ENCODE measurements at places on chromosomes 2 and 18. TPM values are rescaled to one million over a fixed set of nuclear protein-coding genes. Genes with fewer than 3 reads are reported as not detected.

- no peak for DNase-seq
Measured at GRCh38 chr18:24585996-24586566, 125.6 kb downstream of the HRH4 start.

GRCh38 chr18:48902856-48903601 is 47.7 kb downstream of the SMAD7 start:
- DNase-seq = no peak

The C2orf78 gene
- total RNA-seq = not detected

GRCh38 chr2:54350426-54350825 is 94.4 kb upstream of the TSPYL6 start:
- no peak for DNase-seq

- peak; percentile 80 for DNase-seq
Measured at GRCh38 chr2:164910101-164910899, 45.0 kb downstream of the SLC38A11 start.

- DNase-seq = no peak
Measured at GRCh38 chr2:119441376-119442225, 9.9 kb downstream of the TMEM37 start.

The RNU2-63P gene
- total RNA-seq = 6.8 TPM

- no peak for DNase-seq
Measured at GRCh38 chr2:39370101-39370500, 67.0 kb downstream of the MAP4K3 start.

GRCh38 chr2:181916726-181917718 is 25.5 kb downstream of the ITPRID2 start:
- DNase-seq = peak; percentile 31

- DNase-seq = no peak
Measured at GRCh38 chr2:60549238-60549927, 4.1 kb downstream of the BCL11A start.

- DNase-seq = no peak
Measured at GRCh38 chr2:130850788-130851623, 14.3 kb downstream of the ARHGEF4 start.

DNA sequence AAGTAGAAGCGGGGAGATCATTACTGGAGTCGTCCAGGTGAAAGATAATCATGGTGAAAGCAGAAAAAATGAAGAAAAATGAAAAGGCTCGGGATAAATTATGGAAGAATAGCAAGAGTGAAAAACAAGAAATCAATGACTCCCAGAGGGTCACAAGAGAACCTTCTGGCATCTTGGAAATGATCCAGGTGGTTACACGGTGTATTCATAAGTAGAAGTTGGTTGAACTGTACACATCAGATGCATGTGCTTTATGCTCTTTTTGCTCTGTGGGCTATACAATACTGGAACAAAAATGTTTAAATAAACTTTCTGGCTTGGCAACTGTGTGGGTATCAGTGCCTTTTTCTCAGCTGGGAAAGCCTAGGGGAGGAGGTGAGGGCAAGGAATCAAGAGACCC is 348.9 kb downstream of the RND3 start:
- DNase-seq = no peak

The ANKRD53 gene
- 0.24 TPM for total RNA-seq

GRCh38 chr2:145484448-145485097 is 964.7 kb upstream of the ZEB2 start:
- DNase-seq = peak; percentile 66

The C2orf80 gene
- total RNA-seq = not detected

GRCh38 chr2:124778076-124778475 is 753.0 kb downstream of the CNTNAP5 start:
- DNase-seq = peak; percentile 3

DNA sequence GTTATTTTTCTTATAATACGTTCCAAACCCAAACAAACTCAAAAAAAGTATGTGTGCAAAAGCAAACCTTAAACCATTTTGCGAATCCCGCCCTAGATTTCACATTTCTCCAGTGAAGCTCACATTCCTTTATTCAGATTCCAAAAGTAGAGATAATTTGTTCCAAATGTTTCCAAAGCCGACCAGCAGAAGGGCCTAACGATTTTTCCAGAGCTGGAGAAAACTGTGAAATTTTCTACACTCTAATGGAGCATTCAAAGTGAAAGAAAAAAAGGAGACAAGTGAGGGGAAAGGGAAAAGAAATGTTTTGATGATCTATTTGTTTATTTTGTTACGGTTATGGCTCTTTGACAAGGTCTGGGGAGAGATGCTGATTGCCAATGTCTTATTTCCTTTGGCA is 286.5 kb upstream of the SLC14A2 start:
- DNase-seq = no peak

The TLX2 gene
- not detected for total RNA-seq

The HOXD13 gene
- total RNA-seq = not detected

- no peak for DNase-seq
Measured at GRCh38 chr18:34492652-34493051, 217.4 kb upstream of the DTNA start.

The NTSR2 gene
- not detected for total RNA-seq

GRCh38 chr2:939936-940601 is 10.6 kb upstream of the SNTG2 start:
- no peak for DNase-seq

The LONRF2 gene
- total RNA-seq = not detected

GRCh38 chr2:69330781-69331180 is 56.2 kb downstream of the GFPT1 start:
- no peak for DNase-seq

GRCh38 chr2:30934066-30934465 is 126.8 kb upstream of the CAPN13 start:
- no peak for DNase-seq

The GAREM1 gene
- total RNA-seq = 2.3 TPM

The PTH2R gene
- not detected for total RNA-seq

DNA sequence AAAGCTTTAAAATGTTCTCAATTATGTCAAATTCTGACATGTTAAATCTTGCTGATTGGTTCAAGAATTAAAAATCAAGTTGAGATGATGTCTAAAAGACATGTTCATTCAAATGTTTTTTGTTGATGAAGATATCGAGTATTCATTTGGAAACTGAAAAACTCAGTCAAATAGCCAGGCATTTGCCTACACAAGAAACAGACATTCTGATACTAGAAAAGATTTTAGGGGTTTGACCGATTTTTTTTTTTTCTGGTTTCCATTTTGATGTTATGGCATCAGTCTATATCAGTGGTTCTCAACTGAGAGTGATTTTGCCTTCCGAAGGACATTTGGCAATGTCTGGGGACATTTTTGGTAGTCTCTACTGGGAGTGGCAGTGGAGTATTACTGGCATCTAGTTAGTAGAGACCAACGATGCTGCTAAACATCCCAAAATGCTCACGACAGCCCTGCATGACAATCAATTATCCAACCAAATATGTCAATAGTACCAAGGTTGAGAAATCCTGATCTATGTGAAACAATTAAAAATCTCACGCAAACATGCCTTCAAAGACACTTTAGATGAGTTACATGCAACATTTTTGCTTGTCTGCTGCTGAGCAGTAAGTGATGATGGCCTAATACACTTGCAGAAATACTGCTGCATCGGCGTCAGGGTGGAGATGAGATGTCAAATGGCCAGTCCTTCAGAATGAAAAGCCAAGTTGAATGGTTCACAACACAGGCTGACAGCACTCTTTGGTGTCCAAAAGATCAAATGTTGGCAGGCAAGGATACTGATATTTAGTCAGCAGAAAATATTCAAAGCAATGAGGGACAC is 12.5 kb downstream of the RASGRP3 start:
- no peak for DNase-seq

GRCh38 chr2:208183526-208183925 is 6.3 kb downstream of the C2orf80 start:
- DNase-seq = no peak

DNA sequence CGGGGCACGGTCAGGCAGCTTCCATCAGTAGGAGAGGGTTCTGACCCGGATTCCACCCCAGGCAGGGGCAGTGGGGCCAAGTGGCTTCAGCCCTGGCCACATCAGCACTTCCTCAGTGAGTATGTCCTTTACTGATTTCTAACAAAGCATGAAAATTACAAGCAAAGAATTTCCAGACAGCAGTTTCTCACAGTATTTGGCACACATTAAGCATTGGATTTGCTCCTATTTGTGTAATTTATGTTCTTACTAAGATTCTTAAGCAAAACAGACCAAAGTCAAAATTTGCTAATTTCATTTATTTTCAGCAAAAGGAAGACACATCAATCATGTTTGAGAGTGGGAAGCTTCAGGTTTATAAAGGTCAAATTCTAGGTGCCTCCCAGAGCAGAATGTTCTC is 73.3 kb upstream of the NFATC1 start:
- DNase-seq = no peak

DNA sequence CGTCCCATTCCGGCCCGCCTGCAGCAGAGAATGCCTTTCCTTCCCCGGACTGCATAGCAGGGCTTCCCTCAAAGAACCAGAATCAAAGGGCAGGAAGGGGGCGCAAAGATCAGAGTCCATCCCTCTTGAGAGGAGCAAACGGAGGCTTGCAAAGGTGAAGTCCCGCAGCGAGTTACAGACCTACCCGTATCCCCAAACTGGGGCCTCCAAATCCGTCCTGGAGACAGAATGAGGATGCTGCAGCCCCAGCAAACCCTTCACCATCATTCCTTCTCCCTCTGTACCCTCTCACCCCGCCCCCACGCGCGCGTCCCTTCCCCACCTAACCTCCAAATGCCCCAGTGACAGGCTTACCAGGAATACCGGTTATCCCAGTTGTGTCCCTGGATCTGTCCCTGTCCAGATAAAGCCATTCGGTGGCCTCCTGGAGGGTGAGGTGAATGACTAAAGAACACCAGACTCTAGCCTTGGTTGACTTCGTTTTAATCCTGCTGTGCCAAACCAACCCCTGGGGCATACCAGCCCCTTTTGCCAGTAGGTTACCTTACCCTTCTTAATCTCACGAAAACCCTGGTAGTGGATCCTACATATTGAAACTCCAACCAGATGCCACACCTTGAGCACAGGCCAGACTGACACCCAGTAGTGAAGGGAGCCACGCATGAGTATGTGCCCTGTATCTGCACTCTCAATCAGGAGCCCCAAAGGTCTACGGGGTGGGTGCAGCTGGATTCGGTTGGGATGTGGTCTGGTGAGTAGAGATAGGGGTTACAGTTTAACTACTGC is 961 bp upstream of the SLC40A1 start:
- no peak for DNase-seq

The SP3 gene
- total RNA-seq = 63.9 TPM

The RGPD3 gene
- 0.14 TPM for total RNA-seq

The LCT gene
- total RNA-seq = not detected

The NOL4 gene
- total RNA-seq = not detected

- DNase-seq = no peak
Measured at GRCh38 chr2:98935777-98936352, at the start of gene CRACDL. CRACDL (minus strand) TSS chr2:98936225; CDS start chr2:98846800, 89,425 bp downstream.

DNA sequence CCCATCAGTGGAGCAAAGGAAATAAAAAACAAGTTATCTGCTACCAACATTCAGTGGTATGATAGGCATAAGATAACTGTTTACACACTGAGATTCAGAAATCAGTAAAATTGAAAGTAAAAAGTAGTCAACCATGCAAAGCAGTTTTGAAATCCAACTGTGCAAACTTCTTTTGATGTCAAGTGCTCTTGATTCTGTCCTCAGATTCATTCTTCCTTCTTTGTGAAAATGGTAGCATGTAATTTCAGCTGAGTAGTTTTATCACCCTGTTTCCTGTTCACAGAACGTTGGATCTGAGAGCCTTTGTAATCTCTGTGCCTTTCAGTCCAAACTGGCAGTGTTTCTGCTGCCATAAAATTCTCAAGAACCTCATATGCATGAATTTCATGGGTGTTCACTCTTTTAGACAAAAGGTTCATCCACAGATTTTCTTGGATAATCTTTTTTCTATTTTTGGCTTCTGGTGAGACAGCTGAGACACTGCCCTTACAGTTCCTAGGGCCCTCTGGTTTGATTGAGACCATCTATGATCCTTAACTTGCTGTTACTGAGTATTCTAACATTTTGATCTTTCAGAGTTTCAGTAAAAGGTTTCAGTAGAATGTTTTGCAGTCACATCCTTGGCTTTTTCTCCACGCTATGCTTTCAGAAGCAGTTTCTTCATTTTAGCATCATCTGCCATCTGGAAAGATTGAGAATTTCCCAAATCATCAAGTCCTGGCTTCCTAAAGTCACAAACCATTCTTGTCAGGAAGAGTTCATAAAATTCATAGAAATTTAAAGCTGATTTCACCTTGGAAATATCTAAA is 272.3 kb upstream of the EPHA4 start:
- DNase-seq = no peak

The LDAH gene
- total RNA-seq = 15.0 TPM

The CRYGD gene
- total RNA-seq = not detected

GRCh38 chr2:40914666-40915065 is 462.8 kb upstream of the SLC8A1 start:
- no peak for DNase-seq

GRCh38 chr2:30271301-30271700 is 40.0 kb downstream of the LBH start:
- DNase-seq = no peak

DNA sequence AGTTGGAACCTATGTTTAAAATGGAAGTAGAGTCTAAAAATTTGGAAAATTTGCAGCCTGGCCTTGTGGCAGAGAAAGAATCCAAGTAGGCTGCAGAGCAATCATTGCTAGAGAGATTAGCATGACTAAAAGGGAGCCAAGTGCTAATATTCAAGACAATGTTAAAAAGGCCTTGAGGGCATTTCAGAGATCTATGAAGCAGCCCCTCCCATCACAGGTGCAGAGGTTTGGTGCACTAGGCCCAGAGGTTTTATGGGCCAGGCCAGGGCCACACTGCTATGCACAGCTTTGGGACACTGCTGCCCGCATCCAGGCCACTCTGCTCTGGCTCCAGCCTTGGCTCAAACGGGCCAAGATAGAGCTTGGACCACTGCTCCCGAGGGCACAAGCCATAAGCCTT is 6.7 kb upstream of the IL1A start:
- DNase-seq = no peak

GRCh38 chr2:27117995-27118524 is 868 bp downstream of the CGREF1 start:
- no peak for DNase-seq

DNA sequence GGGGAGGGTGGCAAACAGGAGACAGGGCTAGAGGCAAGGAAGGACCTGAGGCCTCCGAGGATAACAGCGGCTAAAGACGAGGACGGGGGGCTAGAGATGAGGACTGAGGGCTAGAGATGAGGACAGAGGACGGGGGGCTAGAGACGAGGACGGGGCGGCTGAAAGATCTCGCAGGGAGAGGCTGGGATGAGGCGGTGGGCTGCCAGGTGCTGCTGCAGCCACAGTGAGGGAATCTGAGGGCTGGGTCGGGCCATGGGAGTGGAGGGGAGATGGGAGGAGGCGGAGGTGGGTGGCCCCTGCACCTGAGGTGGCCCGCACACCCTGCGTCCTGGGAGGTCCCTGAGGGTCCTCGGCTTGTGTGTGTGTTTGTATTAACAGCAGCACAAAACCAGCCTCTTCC is 350.2 kb upstream of the SALL3 start:
- DNase-seq = no peak

GRCh38 chr2:189076572-189076971 is 102.4 kb downstream of the COL3A1 start:
- no peak for DNase-seq

DNA sequence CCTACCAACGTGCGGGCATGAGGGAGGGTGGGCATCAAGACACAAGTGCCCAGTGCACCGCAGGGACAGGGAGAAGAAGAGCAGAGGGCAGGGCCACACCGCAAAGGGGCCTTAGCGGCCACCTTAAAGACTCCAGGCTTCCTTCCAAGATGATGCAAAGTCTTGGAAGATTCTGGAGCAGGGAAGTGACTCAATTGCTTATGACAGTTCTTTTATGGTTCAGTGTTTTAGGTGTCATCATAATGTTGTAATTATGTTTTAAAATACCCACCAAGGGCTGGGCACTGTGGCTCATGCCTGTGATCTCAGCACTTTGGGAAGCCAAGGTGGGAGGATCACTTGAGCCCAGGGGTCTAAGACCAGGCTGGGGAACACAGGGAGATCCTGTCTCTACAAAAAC is 44.5 kb upstream of the SEMA4C start:
- DNase-seq = peak; percentile 29

The ERBB4 gene
- not detected for total RNA-seq
